ENCODE measurements at places on chromosomes 3 and 15.
A peak's percentile ranks its signal among the peaks of the same experiment; 100 is the strongest.

- peak; percentile 86 for DNase-seq
Measured at GRCh38 chr3:127002195-127003174, 19.6 kb downstream of the PLXNA1 start.

DNA sequence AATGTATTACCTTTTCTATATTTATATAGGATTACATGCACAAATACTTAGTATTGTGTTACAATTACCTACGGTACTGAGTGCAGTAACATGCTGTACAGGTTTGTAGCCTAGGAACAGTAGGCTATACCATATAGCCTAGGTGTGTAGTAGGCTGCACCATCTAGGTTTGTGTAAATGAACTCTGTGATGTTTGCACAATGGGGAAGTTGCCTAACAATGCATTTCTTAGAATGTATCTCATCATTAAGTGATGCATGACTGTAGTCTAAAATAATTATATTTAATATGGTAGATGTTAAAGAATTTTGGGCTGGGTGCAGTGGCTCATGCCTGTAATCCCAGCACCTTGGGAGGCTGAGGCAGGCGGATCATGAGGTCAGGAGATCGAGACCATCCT lies 281.0 kb downstream of the KLF13 start:
- DNase-seq: no peak

DNA sequence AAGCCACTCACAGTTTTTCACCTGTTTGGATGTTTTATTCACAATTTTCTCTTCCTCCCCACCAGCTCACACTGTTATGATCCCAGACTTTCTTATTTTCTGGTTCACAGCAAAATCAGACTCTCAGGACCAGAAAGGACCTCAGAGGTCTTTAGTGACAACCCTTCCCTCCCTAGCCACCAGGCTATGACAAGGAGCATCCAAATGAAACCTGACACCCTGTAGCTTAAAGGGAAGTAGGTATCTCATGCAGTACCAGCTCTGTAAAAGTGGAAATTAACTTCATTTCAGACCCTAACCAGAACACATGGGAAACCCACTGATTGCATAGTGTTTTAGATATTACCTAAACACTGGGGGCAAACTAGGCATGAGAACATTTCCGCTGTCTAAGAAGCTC lies 45.3 kb downstream of the ATP13A5 start:
- DNase-seq: no peak

DNA sequence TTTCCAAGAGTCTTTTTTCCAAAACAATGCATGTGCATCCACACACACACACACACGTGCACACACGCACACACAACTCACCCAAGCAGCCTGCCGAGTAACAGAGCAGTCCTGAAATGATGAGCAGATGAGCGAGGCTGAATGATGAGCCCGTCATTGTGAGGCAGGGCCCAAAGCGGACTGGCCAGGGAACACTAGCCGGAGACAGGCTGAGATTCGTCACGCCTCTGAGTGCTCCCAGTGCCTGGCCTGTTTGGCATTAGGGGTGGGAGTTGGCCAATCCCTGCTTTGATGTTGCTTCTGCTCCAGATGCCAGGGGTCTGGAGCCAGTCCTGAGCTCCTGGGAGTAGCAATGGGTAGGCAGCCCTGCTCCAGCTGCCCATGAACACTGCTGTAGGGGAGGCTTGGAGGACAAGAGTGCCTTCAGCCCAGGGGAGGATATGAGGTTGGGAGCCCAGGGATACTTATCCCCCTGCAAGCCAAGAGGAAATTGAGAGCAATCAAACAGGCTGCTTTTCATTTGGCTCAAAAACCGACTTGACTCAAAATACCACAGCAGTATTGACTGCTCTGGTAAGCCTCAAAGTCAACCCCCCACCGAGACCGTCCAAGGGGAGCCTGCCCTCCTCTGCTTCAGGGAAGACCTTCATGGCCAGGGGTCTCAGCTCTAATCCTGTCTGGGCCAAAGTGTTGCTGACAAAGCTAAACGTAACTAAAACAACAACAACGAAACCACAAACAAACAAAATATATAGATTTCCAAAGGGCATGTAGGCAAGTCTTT lies 22.9 kb downstream of the COLQ start:
- peak; percentile 28 for DNase-seq

- DNase-seq: no peak
Measured at GRCh38 chr3:182294256-182294655, 499.0 kb upstream of the ATP11B start.

- no peak for DNase-seq
Measured at GRCh38 chr3:38334142-38335055, 12.2 kb upstream of the XYLB start.

DNA sequence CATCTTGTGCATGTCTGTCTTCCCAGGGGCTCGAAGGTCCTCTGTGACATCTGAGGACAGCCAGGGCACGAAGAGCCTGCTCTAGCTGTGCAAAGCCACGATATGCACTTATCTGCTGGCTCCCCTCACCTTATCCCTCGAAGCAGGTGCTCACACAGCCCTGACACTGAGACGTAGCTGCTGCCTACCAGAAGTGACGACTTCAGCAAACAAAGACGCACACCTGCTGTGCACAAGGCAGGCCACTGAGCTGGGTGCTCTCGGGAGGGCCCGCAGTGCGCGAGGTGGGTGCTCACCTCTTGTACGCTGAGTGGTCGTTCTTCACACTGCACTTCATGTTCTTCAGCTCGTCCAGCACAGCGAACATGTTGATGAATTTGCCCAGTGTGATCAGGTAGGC lies 37.3 kb downstream of the CYFIP1 start:
- DNase-seq: no peak

DNA sequence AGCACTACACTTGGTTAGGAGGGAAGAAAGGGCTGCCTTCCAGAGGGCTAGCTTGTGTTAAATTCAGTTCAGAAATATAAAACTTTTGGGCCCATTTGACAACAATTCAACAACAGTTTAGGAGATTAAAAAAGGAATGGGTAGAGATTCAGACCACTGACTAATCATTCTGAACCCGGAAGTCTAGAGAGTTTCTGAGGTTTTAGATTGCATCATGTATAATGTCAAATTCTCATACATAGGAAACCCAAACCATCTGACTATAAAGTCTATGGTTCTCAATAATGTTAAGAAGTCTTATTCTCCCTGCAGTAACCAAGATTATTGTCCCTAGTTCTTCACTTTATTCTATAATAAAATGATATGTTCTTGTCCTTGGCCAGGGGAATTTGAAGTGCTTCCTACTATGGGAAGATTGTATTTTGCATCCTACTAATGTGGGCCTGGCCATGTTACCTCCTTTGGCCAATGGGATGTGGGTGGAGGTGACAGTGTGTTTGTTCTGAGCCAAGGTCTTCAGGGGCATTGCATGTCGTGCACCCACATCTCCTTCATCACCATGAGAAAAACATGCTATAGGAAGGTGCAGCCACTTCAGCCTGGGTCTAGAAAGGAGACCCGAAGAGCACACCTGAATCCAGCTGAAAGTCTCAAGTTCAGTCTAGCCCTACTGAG lies 66.4 kb upstream of the CCNL1 start:
- no peak for DNase-seq

- DNase-seq: no peak
Measured at GRCh38 chr15:93029836-93030429, 59.1 kb downstream of the RGMA start.

GRCh38 chr15:60835020-60835419 lies 356.1 kb upstream of the ICE2 start:
- DNase-seq: no peak

GRCh38 chr3:99562990-99563607 lies 75.3 kb upstream of the COL8A1 start:
- no peak for DNase-seq

DNA sequence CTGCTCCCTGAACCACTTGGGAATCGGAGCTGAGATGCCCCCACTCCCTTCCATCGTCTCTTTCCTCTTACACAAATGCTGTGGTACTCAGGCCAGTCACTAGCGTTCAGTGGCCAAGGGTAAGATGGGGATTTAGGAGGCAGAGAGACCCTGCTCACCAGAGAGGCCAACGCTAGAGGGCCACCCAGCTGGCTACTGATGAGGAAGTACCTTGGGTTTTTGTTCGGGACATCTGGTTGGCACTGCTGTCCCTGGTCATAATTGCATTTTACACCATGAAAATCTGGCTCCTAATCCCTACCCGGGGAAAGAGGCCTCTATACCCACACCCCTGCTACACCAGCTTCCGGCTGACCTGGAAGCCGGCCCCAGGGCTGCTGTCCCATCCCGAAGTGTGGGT lies 7.7 kb downstream of the MAP6D1 start:
- DNase-seq: no peak

DNA sequence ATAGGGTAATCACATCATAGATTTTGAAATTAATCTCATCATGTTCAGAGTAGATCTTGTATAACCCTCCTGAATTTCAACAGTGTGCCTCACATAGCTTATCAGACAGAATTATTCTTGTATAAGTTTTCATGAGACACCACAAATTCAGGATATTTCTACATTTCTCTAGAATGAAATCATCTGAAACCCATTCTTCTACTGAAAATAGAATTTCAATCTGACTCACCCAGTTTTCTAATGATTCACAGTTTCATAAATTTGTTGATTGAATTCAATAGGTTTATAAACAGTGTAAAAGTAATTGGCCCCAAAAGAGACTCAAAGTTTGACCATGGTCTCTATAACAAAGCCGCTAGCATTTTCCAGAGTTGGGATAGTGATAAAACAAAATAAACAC lies 1082.6 kb upstream of the EPHA6 start:
- DNase-seq: no peak

DNA sequence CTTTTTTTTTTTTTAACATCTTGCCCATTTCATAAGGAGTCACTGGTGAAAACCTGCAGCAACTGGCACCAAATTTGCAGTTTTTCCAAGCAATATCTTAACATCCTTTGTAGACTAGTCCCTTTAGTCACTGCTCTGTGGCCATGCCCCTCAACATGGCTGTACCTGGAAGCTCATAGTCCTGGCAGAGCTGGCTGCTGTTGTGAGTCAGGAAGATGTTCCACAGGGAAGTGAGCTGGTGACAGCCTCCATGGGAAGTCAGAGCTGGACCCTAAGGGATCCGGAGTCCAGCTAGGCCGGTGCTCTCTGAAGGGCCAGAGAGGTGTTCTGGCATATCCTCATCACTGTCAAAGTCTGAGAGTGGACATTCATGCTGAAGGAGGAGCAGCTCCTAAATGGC lies 99.3 kb upstream of the ZBED2 start:
- DNase-seq: no peak

DNA sequence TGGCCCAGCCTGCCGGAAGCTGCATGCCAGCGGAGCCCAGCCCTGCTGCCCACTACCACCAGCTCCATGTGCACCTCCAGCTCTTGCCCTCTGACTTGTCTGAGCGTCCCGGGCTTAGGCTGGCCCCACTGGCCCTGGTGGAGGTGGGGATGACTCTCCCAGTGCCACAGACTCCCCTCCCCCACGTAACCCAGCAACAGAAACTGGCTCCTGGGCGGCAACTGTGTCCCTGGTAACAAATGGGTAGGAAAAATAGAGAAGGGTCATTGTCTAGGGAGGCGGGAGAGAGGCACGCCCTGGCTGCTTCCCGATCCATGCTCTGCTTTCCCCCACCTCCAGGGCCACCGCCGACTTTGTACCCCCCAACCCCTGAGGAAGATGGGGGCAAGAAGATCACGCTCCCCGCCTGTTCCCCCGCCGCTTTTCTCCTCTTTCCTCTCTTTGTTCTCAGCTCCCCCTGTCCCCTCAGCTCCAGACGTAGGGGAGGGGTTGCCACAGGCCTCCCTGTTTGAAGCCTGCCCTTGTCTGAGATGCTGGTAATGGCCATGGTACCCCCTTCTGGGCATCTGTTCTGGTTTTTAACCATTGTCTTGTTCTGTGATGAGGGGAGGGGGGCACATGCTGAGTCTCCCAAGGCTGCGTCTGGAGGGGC lies 10.8 kb upstream of the SEMA3B start:
- DNase-seq: no peak

DNA sequence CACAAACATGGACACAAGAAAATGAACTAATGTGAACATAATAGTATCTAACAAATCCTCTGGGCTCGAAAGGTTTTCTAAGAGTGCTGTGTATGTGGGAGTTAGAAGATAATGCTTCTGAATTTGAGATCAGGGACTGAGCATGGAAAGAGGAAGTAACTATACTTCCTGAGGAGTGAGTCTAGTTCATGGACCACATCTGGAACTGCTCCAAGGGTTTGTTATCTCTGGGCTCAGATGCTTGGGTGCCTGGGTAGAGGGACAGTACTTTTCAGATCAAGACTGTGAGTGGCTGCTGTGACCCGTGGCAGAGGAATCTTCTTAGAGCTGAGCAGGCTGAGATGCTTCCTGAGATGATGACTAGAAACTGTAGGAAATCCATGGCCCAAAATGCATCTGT lies 28.5 kb downstream of the TBC1D23 start:
- no peak for DNase-seq

- DNase-seq: peak; percentile 11
Measured at GRCh38 chr15:36748366-36749115, 169.1 kb downstream of the CDIN1 start.

DNA sequence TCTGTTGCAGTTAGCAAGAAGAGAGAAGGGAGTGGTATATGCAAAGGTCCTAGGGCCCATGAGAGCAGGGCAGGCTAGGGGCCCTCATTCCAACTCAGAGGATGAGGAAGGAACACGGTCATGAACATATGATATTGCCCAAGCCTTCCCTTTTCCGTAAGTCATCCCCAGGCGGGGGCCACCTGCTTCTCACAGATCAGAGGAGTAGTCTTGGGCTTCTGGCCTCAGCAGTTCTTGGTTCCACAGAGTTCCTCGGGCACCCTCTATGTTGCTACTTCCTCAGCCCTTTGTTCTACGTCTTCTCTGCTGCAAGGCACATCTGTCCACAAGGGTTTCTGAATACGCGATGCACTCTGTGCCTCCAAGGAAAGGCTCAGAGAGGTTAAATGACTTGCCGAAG lies 25.3 kb downstream of the EPHB3 start:
- DNase-seq: no peak

All from nephron progenitor cell (in vitro differentiated cells).